ENCODE measurements at places on chromosomes 7 and 10.

DNA sequence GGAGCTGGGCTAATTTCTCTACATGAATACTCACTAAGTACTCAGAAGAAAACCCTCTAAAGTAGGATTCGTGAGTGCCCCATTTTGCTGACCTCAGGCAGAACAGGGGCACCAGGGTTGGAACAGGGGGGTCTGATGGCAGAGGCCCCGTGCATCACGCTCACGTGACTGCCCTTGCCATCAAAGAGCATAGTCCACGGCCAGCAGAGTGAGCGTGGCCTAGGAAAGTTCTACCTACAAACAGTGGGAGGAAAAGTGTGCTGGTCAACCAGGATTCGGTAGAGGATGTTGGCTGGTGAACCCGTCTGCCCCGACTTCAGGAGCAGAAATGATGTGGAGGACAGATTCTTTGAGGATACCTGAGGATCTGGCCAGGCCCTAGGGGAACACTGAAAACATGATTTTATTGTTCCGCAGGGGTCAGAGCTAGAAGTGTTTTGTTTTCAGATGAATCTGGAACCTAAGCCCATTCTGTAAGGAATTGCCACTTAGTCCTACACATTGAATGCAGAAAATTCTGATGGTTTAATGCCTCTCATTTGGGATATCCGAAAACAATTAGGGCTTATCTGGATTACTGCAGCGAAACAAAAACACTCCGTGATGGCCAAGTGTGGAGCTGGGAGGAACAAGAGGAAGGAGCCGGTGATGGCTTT lies 138.8 kb upstream of the SHH start:
- no peak for DNase-seq

- DNase-seq, result no peak
These were observed 984.3 kb downstream of the REEP3 start for GRCh38 chr10:64505501-64505900.

- DNase-seq, result no peak
These were observed 283.3 kb downstream of the TNS3 start for GRCh38 chr7:47298636-47299035.

DNA sequence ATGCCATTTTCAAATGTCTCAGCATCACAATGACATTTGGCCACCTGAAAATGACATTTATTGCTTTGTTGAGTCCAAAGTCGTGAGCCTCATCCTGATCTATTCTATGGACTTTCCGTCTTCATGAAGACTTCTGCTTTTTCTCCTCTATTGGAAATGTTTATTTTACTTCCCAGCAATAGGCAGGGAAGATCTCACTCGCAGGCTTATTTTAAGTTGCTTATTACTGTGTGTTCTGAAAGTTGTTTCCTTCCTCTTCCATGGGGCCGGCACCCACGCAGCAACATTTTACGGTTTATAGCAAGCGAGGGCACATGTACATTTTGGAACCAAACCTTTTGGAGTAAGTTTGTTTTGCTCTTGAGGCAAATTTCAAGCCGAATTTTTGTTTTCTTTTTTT lies 221.0 kb upstream of the KLF6 start:
- no peak for DNase-seq

GRCh38 chr7:1621718-1622117 lies 48.4 kb upstream of the ELFN1 start:
- no peak for DNase-seq

DNA sequence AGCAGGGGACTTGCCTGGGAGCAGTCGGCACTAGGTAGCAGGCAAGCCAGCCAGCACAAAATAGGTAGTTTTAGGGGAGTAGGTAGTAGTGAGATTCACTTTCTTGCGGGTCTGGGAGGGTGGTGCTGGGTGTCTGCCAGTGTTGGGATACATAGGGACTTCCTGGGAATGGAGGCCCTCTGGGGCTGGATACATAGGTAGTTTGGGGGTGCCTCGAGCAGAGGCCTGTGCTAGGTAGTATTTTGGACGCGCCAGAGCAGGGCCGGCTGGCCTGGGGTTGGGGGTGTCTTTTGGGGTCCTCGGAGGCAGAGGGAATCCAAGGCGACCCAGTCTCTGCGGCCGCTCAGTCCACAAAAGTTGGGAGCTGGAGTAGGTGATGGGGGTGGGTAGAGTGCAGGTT lies 2.0 kb upstream of the HOXA3 start:
- no peak for DNase-seq

DNA sequence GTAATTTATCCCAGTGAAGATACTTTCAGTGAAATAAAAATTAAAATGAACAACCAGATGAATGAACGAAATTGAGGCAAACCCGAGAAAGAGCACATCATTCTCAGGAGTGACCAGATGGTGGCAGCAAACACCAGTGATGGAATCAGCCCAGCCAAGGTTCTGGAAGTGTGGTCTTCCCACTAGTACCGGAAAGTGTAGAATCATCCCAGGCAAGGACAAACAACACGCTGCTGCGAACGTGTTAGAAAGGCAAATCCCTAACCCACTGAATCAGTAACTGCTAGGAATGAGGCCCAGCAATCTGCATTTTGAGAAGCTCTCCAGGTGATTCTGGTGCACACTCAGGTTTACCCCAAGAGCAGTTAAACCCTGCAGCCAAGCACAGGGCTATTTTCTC lies 15.5 kb upstream of the SLC18A3 start:
- no peak for DNase-seq

DNA sequence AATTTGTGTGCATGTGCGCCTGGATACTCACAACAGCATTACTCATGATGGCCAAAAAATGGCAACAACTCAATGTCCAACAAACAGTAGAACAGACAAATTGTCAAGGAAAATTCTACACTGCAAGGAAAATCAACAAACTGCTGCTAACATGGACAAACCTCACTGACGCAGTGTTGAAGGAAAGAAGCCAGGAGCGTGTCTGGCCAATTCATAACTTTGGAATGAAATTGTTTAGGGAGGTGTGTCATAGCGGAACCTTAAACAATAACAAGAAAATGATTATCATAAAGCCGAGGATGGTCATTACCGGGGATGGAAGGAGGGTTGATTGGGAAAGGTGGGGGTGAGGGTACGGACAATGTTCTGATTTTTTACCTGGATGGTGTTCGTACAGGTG lies 29.1 kb downstream of the ALOX5 start:
- DNase-seq, result no peak

DNA sequence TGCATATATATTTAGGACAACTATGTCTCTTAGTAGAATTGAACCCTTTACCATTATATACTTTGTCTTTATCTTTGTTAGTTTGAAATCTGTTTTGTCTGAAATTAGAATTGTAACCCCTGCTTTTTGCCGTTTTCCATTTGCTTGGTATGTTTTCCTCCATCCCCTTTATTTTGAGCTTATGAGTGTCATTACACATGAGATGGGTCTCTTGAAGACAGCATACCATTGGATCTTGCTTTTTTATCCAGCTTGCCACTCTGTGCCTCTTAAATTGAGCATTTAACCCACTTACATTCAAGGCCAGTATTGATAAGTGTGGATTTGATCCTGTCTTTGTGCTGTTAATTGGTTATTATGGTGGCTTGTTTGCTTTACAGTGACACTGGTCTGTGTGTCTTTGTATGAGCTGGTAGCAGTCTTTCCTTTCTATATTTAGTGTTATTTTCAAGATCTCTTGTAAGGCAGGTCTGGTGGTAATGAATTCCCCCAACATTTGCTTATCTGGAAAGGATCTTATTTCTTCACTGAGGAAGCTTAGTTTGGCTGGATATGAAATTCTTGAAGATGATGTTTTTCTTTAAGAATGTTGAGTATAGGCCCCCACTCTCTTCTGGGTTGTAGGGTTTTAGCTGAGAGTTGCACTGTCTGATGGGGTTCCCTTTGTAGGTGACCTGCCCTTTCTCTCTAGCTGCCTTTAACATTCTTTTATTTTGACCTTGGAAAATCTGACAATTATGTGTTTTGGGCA lies 149.5 kb downstream of the AHR start:
- DNase-seq, result no peak

GRCh38 chr10:21895932-21896331 lies 107.6 kb downstream of the DNAJC1 start:
- DNase-seq, result no peak

DNA sequence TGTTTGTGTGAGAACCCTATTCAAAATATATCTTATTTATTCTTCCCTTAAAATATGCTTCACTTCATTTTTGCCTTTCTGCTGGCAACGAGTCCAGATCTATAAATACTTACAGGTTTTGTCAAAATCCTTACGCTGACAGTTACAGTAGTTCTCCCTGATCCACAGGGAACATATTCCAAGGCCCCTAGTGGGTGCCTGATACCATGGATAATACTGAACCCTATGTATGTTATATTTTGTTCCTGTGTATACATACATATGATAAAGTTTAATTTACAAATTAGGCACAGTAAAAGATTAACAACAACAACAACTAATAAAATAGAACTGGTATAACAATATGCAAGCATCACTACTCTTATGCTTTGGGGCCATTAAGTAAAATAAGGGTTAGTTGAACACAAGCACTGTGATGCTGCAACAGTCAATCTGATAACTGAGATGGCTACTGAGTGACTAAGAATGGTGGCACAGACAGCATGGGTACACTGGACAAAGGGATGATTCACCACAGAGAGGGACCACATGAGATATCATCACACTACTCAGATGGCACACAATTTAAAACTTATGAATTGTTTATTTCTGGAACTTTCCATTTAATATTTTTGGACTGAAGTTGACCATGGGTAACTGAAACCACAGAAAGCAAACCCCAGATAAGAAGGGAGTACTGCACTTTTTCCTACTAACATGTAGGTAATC lies 29.4 kb upstream of the PCGF5 start:
- DNase-seq, result no peak

DNA sequence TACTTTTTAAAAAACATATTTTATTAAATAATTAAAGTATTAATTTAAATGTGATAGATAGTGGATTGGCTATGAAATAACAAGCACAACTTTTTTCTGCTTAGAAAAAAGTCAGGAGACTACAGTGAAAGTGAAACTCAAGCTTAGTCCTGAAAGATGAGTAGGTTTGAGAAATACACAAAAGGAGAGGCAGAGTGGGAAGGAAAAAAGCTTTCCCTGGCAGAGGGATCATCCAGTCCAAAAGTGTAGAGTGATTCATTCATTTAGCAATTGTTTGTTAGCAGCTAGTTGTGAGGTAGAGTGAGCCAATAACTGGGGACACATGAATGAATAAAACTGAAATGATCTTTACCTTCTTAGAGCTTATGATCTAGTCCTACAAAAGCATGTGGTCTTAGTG lies 93.5 kb downstream of the FOXP2 start:
- no peak for DNase-seq

DNA sequence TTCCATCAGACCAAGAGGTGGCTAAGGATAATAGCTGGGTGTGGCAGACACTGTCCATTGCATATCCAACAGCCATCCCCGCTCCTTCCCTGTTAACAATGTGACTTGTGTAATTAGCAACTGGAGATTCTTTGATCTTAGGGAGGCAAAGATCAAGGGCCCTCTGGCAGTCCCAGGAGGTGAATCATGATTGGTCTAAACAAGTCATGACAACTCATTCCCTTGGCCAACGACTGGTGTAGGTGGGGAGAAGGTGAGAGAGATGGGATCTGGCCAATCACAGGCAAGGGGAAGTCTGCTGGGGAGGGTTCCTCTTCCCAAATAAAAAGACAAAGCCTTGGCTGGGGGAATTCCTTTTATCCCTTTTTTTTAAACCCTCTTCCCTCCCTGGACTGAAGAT lies 46.2 kb upstream of the COMTD1 start:
- DNase-seq, result no peak

- no peak for DNase-seq
These were observed 14.5 kb downstream of the VWC2 start for GRCh38 chr7:49787980-49788379.

DNA sequence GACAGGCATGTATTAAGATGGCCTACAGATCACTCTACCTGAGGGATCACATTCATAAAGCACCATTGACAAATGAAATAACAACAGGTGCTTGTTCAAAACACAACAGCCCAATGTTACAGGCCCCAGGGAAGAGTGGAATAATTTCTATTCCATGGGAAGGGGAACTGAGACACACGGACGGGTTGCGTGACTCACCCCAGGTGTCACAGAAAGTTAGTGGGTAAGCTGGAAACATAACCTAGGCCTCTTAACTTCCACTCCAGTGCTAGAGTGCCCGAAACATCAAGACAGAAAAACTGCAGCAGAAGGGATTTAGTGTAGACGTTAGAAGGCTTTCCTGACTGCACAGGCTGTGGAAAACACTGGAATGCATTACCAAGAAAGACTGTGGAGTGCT lies 48.3 kb downstream of the SLC37A3 start:
- DNase-seq, result no peak

All from stimulated activated CD8-positive, alpha-beta memory T cell treated with anti-CD3 and anti-CD28 coated beads, Interleukin-4, amount 100 ng/mL, for 24 hours (primary cell).